ENCODE measurements at places on chromosomes 6 and 20. TPM values are rescaled to one million over a fixed set of nuclear protein-coding genes. Genes with fewer than 3 reads are reported as not detected.

- H3K36me3 ChIP-seq: peaks cover 11% of the 10 kb centered on the region
- H3K4me3 ChIP-seq: no peak overlapping the region
- peaks cover 6% of the 10 kb centered on the region for H3K4me1 ChIP-seq
Measured at GRCh38 chr20:34030456-34030855, 36.7 kb downstream of the RALY start.

IL17F gene
- 0.08 TPM for polyA plus RNA-seq

GRCh38 chr20:51176876-51177275 lies 154.0 kb upstream of the KCNG1 start:
- no peaks in the 10 kb centered on the region for H3K4me1 ChIP-seq
- no peaks in the 10 kb centered on the region for H3K36me3 ChIP-seq
- DNase-seq: peak; percentile 24
- no peaks in the 10 kb centered on the region for H3K27me3 ChIP-seq

- H3K36me3 ChIP-seq: no peaks in the 10 kb centered on the region
- peaks cover 84% of the 10 kb centered on the region for H3K27me3 ChIP-seq
- H3K27ac ChIP-seq: no peak overlapping the region
- H3K4me3 ChIP-seq: peak overlapping the region; percentile 43
- H3K4me1 ChIP-seq: no peaks in the 10 kb centered on the region
Measured at GRCh38 chr6:105994591-105995390, 91.3 kb upstream of the PRDM1 start.

DNA sequence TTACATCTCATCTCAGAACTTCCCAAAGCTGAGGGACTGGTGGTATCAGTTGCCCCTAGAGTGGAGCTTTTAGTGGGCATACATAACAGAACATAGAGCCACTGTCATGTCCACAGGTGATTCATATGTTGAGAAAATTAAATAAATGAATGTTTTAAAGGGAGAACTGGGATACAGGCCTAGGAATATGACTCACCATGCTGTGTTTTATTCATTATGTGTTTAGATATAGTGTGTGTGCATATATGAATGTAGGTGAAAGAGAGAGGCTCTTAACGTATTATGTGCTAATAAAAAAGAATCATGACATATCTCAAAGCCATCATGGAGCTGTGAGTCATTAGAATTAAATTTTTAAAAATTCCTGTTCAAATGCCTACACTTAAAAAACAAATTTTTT lies 332.2 kb upstream of the RSPO3 start:
- no peaks in the 10 kb centered on the region for H3K36me3 ChIP-seq
- no peak overlapping the region for H3K4me3 ChIP-seq
- no peak overlapping the region for H3K27ac ChIP-seq
- DNase-seq: no peak
- no peaks in the 10 kb centered on the region for H3K4me1 ChIP-seq
- H3K27me3 ChIP-seq: no peaks in the 10 kb centered on the region

DNA sequence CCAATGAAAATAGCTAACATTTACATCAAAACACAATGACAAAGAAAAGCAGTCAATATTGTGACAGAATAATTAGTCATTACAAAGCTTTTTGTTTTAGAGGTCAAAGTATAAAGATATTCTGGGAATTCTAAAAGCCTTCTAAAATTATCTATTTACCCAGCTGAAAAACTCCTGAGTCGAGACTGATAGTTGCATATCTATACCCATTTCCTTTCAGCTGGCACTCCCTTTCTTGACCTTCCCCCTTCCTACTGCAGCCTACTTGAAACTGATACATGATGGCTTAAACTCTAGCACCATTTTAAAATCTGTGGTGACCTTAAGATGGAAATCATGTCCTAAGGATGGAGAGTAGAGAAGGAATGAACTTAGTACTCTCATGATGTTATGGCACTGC lies 38.6 kb downstream of the LMBRD1 start:
- H3K4me1 ChIP-seq: peaks cover 4% of the 10 kb centered on the region
- H3K4me3 ChIP-seq: no peak overlapping the region
- no peaks in the 10 kb centered on the region for H3K27me3 ChIP-seq
- H3K27ac ChIP-seq: no peak overlapping the region

ATXN1 gene
- polyA plus RNA-seq: 11.6 TPM

DNA sequence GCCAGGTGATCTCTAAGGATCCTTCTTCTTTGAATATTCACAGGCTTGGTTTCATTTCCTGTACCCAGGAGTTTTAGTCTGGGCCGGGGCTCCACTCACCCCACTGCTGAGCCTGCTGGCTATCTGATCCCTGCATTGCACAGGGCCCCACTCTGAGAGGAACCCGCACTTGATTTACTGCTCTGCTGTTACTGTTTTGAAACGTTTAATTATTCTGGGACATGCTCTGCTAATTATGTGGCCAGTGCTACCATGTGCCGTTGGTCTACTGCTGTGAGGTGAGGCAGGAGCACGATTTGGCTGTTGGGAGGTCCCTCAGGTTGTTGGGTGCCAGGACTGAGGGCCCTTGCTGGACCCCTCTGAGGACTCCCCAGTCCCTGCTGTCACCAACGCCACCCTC lies 108.7 kb upstream of the SIRPA start:
- peaks cover 6% of the 10 kb centered on the region for H3K27me3 ChIP-seq
- no peak overlapping the region for H3K4me3 ChIP-seq
- DNase-seq: no peak
- no peaks in the 10 kb centered on the region for H3K4me1 ChIP-seq
- H3K27ac ChIP-seq: no peak overlapping the region

MCUR1 gene
- polyA plus RNA-seq: 42.1 TPM

GRCh38 chr6:104003803-104004516 lies 855.8 kb downstream of the HACE1 start:
- H3K27me3 ChIP-seq: no peaks in the 10 kb centered on the region
- no peak overlapping the region for H3K27ac ChIP-seq
- no peaks in the 10 kb centered on the region for H3K36me3 ChIP-seq
- H3K4me3 ChIP-seq: no peak overlapping the region
- no peaks in the 10 kb centered on the region for H3K4me1 ChIP-seq
- no peak for DNase-seq

RBM24 gene
- 1.7 TPM for polyA plus RNA-seq

DNA sequence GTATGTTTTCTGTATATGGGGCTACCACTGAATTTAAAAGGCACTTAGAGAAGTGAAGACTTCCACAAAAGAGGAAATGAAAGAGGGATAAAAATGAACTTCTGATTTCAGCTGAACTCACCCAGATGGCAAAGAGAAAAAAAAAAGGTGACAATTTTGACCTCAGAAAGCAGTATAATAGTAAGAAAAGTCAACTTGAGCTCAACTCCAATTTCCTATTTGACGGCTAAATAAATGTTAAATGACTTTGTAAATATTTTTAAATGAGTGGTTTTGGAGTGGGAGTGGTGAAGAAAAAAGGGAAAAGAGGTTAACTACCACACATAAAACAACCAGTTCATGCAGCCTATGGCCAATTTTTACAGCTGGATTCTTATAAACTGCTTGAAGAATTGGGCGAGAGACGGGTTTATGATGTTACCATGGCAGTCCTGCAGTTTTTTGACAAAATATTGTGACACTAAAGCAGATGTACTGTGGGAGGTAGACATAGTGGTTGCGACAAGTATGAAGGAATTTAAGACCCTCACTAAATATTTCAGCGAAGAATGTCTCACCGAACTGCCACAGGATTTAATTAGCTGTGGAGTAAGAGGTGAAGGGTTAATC lies 49.8 kb upstream of the ADTRP start:
- no peaks in the 10 kb centered on the region for H3K36me3 ChIP-seq
- no peaks in the 10 kb centered on the region for H3K27me3 ChIP-seq
- H3K27ac ChIP-seq: no peak overlapping the region
- peak; percentile 91 for DNase-seq
- H3K4me3 ChIP-seq: no peak overlapping the region

DNA sequence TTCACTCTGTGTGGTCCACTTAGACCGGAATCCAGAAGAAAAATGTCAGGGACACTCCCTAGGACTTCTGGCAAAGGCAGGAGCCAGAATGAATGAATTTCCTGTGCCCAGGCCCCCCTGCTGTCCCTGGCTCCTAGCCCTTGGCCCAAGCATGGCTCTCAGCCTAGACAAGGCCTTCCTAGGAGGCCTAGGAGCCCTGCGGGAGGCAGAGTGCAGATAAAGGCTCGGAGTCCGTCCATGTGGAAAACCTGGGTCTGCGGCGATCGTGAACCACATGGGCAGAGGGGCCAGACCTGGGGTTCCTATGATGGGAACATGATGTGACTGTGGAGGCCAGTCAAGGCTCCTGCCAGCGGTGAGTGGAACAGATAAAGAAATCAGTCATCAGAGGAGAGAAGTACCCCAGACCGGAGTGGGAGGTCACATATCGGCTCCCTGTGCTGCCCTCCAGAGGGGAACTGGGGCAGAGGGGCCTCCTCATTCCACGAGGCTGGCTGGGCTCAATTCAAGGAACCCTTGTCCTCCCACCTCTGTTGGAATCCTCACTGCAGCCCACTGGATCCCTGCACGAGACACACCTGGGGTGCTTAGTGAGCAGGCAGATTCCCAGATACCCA lies 5.9 kb upstream of the VSTM2L start:
- DNase-seq: peak; percentile 95
- peaks cover 2% of the 10 kb centered on the region for H3K27me3 ChIP-seq
- no peak overlapping the region for H3K4me3 ChIP-seq
- H3K27ac ChIP-seq: no peak overlapping the region
- no peaks in the 10 kb centered on the region for H3K36me3 ChIP-seq

DNA sequence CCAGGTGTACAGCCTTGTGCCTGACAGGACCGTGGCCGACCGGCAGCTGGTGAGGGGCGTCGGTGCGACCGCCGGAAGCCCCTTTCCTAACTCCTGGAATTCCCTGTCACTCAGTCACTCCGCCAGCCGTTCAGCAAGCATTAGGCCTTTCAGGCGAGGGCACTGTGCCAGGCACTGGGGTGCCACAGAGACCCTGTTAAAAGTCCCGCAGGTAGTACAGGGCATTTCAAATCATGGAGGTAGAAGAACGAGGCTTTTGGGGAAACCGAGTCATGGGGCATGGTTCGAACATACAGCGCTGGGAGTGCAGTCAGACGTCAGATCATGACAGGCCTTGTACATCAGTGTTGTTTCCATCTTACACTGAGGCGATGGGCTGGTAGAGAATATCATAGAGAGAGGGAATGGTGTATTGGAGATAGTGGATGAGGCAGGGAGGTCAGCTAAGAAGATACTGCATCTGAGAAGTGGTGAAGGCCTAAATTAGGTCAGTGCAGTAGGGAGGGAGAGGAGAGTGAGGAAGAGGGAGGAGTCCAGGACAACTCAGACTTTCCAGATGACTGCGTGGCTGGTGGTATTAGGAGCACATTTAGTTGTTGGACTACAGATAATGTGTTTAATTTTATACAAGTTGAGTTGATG lies 892 bp upstream of the DXO start:
- H3K4me3 ChIP-seq: peak overlapping the region; percentile 77
- peak; percentile 25 for DNase-seq
- peaks cover 13% of the 10 kb centered on the region for H3K36me3 ChIP-seq

DNA sequence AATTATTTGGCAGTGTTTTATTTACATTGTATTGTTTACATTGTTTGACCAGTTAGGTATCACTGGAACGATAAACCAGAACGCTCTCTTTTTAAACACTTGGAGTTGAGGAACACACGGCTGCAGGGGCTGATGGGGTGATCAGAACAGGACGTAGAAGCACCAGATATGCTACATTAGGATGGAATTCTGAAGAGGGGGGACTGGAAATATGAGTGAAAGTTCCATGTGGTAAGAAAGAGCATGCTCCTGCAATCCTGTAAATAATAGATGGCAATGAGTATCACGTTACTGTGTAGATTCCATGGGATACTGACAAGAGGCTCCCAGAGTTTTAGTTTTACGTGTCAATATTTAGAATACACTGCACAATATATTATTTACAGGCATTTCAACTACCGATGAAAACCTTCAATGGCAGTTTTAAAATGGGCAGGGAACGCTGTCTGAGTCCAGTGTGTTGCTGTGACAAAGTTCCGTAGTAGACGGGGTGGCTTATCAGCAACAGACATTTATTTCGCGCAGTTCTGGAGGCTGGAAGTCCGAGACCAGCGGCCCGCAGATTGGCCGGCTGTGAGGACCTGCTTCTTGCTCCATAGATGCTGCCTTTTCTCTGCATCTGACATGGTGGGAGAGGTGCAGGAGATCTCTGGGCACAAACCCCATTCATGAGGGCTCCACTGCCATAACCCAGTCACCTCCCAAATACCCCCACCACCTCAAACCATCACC lies 43.1 kb downstream of the SYNJ2 start:
- DNase-seq: no peak
- no peaks in the 10 kb centered on the region for H3K27me3 ChIP-seq
- H3K36me3 ChIP-seq: no peaks in the 10 kb centered on the region
- H3K27ac ChIP-seq: no peak overlapping the region

GRCh38 chr6:107634324-107635056 lies 144.6 kb downstream of the SOBP start:
- H3K4me1 ChIP-seq: no peaks in the 10 kb centered on the region
- H3K27ac ChIP-seq: no peak overlapping the region
- peaks cover 2% of the 10 kb centered on the region for H3K36me3 ChIP-seq
- H3K27me3 ChIP-seq: peaks cover 3% of the 10 kb centered on the region

GRCh38 chr20:49043000-49043399 lies 3.1 kb upstream of the CSE1L start:
- H3K4me3 ChIP-seq: no peak overlapping the region
- no peaks in the 10 kb centered on the region for H3K36me3 ChIP-seq
- no peaks in the 10 kb centered on the region for H3K4me1 ChIP-seq

DNA sequence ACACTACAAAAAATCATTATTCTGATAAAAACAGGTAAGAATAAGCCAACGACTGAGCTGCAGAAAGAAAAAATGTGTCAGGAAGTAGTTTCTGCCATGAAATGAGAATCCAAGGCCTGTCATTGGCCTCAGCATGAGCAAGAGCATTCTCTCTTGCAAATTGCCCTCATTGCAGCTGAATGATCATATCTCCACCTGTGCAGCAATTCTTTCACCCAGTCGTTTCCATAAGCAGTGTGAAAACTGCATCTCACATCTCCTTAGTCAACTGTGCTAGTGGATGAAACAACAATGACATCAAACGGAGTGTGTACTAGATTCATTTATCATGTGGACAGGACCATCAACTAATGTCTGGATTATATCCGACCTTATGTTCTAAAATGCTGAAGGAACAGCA lies 88.2 kb upstream of the STXBP5 start:
- no peak overlapping the region for H3K27ac ChIP-seq
- H3K4me3 ChIP-seq: no peak overlapping the region
- H3K36me3 ChIP-seq: no peaks in the 10 kb centered on the region

GRCh38 chr20:17816804-17817587 lies 117.2 kb downstream of the BANF2 start:
- no peak for DNase-seq
- no peaks in the 10 kb centered on the region for H3K27me3 ChIP-seq
- H3K27ac ChIP-seq: no peak overlapping the region
- no peaks in the 10 kb centered on the region for H3K4me1 ChIP-seq
- H3K4me3 ChIP-seq: no peak overlapping the region
